ENCODE measurements at places on chromosomes 1 and 21. TPM values are rescaled to one million over a fixed set of nuclear protein-coding genes. Genes with fewer than 3 reads are reported as not detected.
A peak's percentile ranks its signal among the peaks of the same experiment; 100 is the strongest.

Gene CDC20
- total RNA-seq = 33.4 TPM

Gene OR2M3
- total RNA-seq = not detected

- H3K27me3 ChIP-seq = peaks cover 22% of the 10 kb centered on the region
- no peak for DNase-seq
- H3K4me3 ChIP-seq = no peak overlapping the region
- no peak overlapping the region for H3K27ac ChIP-seq
- no peaks in the 10 kb centered on the region for H3K36me3 ChIP-seq
These were observed 5.9 kb downstream of the CLCA2 start for GRCh38 chr1:86429835-86430234.

- DNase-seq = no peak
- H3K36me3 ChIP-seq = no peaks in the 10 kb centered on the region
- peak overlapping the region; percentile 84 for H3K27ac ChIP-seq
- H3K27me3 ChIP-seq = no peaks in the 10 kb centered on the region
- no peak overlapping the region for H3K4me3 ChIP-seq
These were observed 10.7 kb downstream of the MR1 start for GRCh38 chr1:181044449-181044966.

Gene ADPRS
- total RNA-seq = 31.6 TPM

DNA sequence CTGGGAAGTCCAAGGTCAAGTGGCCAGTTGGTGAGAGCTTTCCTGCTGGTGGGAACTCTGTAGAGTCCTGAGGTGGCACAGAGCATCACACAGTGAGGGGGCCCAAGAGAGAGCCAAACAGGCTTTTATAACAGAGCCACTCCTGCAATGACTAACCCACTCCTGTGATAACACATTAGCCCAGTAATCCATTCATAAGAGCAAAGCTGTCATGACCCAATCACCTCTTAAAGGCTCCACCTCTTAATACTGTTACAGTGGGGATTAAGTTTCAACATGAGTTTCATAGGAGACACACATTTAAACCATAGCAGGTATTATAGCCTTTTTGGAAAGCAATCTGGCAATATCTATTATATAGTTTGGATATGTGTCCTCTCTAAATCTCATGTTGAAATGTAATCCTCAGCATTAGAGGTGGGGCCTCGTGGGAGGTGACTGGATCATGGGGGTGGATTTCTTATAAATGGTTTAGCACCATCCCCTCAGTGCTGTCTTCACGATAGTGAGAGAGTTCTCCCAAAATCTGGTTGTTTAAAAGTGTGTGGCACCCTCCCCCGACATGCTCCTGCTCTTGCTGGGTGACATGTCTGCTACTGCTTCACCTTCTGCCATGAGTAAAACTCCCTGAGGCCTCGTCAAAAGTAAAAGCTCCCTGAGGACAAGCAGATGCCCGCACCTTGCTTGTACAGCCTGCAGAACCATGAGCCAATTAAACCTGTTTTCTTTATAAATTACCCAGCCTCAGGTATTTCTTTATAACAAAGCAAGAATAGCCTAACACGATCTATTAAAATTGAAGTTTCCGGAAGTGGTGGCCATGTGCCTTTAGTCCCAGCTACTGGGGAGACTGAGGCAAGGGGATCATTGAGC is 64.5 kb downstream of the CD58 start:
- no peak overlapping the region for H3K27ac ChIP-seq
- no peak for DNase-seq
- H3K27me3 ChIP-seq = no peaks in the 10 kb centered on the region
- H3K36me3 ChIP-seq = no peaks in the 10 kb centered on the region

Gene CENPL
- total RNA-seq = 10.7 TPM

DNA sequence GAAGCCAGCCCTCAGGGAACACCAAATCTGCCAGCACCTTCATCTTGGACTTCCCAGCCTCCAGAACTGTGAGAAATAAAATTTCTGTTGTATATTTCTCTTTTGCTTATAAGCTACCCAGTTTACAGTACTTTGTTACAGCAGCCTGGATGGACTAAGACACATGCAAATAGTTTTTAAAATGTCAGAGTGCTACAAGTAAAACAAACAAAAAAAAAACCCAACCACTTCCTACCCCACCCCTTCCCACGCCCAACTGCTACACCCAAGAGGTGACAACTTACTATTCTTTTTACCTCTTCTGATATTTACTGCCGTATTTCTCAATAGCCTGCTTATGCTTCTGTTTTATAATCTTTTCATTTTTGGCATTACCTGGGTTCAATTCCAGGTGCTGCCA is 8.6 kb upstream of the SPSB1 start:
- no peak overlapping the region for H3K27ac ChIP-seq
- peaks cover 4% of the 10 kb centered on the region for H3K27me3 ChIP-seq
- H3K36me3 ChIP-seq = peaks cover 8% of the 10 kb centered on the region
- no peak for DNase-seq

DNA sequence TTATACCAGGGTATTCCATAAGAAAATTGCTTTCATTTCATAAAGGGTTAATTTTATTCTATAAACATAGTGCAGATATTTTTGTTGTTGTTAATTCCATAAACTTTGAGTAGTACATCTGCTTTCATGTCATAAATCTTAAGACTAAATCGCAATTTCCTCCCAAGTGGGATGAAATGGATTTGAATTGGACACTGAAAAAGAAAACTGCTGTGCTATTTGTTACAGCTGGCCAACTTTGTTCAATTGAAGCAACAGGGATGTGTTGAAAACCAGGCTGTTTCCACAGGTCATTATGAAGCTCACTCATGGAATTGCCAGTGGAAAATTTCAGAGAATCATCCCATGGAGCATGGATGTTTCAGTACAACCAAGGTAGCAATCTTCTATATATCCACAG is 252.5 kb upstream of the RGS18 start:
- no peaks in the 10 kb centered on the region for H3K36me3 ChIP-seq
- no peak overlapping the region for H3K27ac ChIP-seq
- H3K4me1 ChIP-seq = no peaks in the 10 kb centered on the region
- no peak overlapping the region for H3K4me3 ChIP-seq
- H3K27me3 ChIP-seq = no peaks in the 10 kb centered on the region

Gene TENT5C
- 0.23 TPM for total RNA-seq

- no peak overlapping the region for H3K27ac ChIP-seq
- H3K27me3 ChIP-seq = peaks cover 55% of the 10 kb centered on the region
- H3K36me3 ChIP-seq = no peaks in the 10 kb centered on the region
- no peak overlapping the region for H3K4me3 ChIP-seq
- H3K4me1 ChIP-seq = peaks cover 5% of the 10 kb centered on the region
These were observed 481.7 kb downstream of the MATN1 start for GRCh38 chr1:30241681-30242080.

DNA sequence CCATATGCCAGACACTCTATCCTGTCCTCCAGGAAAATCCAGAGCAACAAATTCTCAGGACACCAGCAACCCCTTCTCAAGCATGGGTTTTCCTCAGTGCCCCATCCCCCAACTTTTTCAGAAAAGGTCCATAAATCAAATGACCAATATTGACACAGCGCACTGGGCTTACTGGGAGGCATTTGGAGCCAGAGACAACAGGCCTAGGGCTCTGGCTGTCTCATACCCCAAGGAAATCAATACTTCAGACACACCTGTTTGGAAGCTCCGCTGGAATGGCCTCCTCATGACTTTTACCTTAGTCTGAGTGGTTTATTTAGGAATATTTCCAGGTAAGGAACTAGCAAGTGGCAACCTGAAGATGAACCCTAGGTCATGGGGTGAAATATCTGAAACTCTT is 66.9 kb upstream of the TNR start:
- H3K36me3 ChIP-seq = no peaks in the 10 kb centered on the region
- peaks cover 10% of the 10 kb centered on the region for H3K27me3 ChIP-seq
- H3K4me3 ChIP-seq = no peak overlapping the region
- DNase-seq = no peak
- H3K4me1 ChIP-seq = no peaks in the 10 kb centered on the region
- H3K27ac ChIP-seq = no peak overlapping the region

DNA sequence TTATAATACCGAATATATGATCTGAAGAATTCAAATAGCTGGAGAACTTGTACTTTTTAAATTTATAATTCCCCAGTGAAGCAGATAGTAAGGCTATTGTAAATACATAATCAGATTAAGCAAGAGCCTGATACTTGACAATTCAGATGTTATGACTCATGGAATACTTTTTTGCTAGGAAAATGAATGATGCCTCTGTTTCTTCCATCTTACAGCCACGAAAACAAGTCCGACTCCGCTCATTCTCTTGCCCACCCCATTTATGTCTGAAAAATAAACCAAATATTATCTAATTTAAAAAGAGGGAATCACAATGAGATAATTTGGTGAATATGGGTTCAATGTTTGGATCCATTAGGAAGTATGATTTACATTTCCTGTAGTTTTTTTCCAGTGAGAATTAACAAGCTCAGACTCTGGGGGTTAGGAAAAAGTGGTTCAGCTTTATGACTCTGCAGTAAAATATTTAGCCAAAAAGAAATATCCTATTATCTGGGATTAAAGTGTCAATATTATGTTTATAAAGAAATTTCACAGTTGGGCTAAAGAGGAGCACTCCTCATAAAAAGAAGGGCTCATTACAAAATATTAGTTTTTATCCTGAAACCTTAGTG is 50.4 kb upstream of the DAB1 start:
- no peak for DNase-seq
- H3K27ac ChIP-seq = no peak overlapping the region
- no peaks in the 10 kb centered on the region for H3K36me3 ChIP-seq
- H3K4me1 ChIP-seq = peaks cover 24% of the 10 kb centered on the region

DNA sequence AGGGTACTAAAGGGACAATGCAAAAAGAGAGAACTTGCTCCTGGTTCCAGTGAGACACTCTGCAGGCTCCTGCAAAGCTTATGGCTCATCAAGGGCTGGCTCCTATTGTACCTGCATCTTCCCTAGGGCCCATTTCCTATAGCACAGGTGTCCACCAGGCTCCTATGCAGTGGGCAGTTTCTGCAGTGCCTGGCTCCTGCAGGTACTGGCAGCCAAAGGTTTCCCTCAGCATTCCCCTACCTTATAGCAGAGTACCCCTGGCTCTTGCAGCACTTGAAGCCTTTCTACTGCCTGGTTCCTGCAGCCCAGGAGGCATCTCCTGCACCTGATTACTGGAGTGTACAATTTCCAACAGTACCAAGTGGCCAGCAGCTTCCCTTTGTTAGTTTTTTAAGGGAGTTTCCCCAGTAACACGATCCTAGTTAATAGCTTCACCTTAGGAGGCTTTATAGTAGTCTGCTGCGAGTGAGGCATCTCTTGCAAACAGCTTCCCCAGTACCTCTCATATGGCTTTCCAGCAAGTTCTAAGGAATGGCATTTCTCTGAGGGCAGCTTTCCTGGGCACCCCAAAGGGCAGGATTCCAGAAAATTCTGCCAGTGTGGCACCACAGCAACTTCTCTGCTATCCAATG is 141.7 kb downstream of the DENND1B start:
- DNase-seq = no peak
- no peak overlapping the region for H3K4me3 ChIP-seq

Gene RNU1-3
- 3,937 TPM for total RNA-seq

Gene TSPEAR
- 0.11 TPM for total RNA-seq

Gene PLEKHO1
- 80.1 TPM for total RNA-seq

DNA sequence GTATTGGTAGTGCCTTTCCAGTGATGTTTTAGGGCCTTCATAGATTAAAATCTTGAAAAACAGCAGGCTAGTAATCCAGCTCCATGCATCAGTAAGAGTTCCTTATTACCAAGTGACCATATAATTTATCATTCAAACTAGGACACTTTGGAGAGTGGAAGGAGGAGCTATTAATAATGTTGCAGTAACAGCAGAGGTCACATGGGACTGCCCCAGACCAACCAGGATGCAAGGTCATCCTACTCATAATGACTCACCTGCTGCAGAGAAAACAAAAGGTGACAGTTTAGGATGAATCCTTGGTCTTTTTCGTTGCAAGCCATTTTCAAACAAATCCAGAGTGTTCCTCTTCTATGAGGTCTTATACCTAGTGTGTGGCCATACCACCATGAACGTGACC is 187.4 kb downstream of the NUF2 start:
- no peaks in the 10 kb centered on the region for H3K36me3 ChIP-seq
- H3K27me3 ChIP-seq = no peaks in the 10 kb centered on the region
- H3K27ac ChIP-seq = no peak overlapping the region
- peaks cover 5% of the 10 kb centered on the region for H3K4me1 ChIP-seq

- H3K4me3 ChIP-seq = no peak overlapping the region
- no peak overlapping the region for H3K27ac ChIP-seq
- peaks cover 42% of the 10 kb centered on the region for H3K27me3 ChIP-seq
- no peaks in the 10 kb centered on the region for H3K36me3 ChIP-seq
These were observed 156.9 kb downstream of the ASTN1 start for GRCh38 chr1:177007437-177008161.

Gene OR2T33
- not detected for total RNA-seq

GRCh38 chr1:4743978-4744750 is 89.8 kb downstream of the AJAP1 start:
- H3K4me1 ChIP-seq = no peaks in the 10 kb centered on the region
- no peaks in the 10 kb centered on the region for H3K36me3 ChIP-seq
- peaks cover 8% of the 10 kb centered on the region for H3K27me3 ChIP-seq
- H3K4me3 ChIP-seq = no peak overlapping the region
- no peak overlapping the region for H3K27ac ChIP-seq

Gene OR2L2
- total RNA-seq = 0.23 TPM

Gene ADAMTS1
- total RNA-seq = 72.7 TPM

GRCh38 chr1:168304865-168305264 is 24.2 kb downstream of the TBX19 start:
- H3K36me3 ChIP-seq = peaks cover 6% of the 10 kb centered on the region
- H3K27ac ChIP-seq = no peak overlapping the region
- no peak for DNase-seq
- H3K27me3 ChIP-seq = no peaks in the 10 kb centered on the region
- peaks cover 22% of the 10 kb centered on the region for H3K4me1 ChIP-seq
- H3K4me3 ChIP-seq = no peak overlapping the region

Gene SLC30A10
- 1.6 TPM for total RNA-seq

Gene TCHH
- total RNA-seq = not detected

Gene C1orf74
- 3.5 TPM for total RNA-seq

Gene HCRTR1
- 0.98 TPM for total RNA-seq

DNA sequence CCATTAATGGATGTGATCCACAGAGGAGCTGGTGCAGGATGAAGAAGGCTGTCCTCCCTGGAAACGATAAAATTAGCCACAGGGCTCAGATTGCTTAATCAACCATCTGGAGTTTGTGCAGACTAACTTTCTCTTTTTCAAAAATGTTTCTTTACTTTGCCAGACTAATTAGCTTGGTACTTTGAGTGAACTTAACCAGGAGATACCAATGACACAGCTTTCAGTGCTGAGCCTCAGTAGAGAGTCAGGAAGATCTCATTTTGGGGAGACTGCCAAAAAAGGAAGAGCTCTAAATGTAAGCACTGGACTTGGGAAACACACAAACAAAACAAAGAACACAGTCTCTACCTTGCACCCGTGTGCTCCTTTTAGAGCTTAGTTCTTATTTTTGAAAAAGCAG is 248.1 kb upstream of the DEPDC1 start:
- no peaks in the 10 kb centered on the region for H3K36me3 ChIP-seq
- DNase-seq = no peak
- no peaks in the 10 kb centered on the region for H3K27me3 ChIP-seq
- no peaks in the 10 kb centered on the region for H3K4me1 ChIP-seq

Gene FNDC5
- 162 TPM for total RNA-seq

Gene BLACAT1
- total RNA-seq = 0.72 TPM
